ENCODE measurements at places on chromosomes 7 and 10. TPM values are rescaled to one million over a fixed set of nuclear protein-coding genes. Genes with fewer than 3 reads are reported as not detected.

The NYAP1 gene
- 0.15 TPM for total RNA-seq

The VIPR2 gene
- total RNA-seq: 0.08 TPM

The ATOH7 gene
- total RNA-seq: not detected

The TMEM196 gene
- not detected for total RNA-seq

The SFTPA1 gene
- total RNA-seq: not detected

The AKAP9 gene
- 30.3 TPM for total RNA-seq

The AS3MT gene
- total RNA-seq: 0.13 TPM

The ZWINT gene
- 119 TPM for total RNA-seq

The CYP2C18 gene
- not detected for total RNA-seq

The FHIP2A gene
- 19.8 TPM for total RNA-seq

The CUTC gene
- total RNA-seq: 31.2 TPM

The CPA2 gene
- not detected for total RNA-seq

The INTS15 gene
- 38.2 TPM for total RNA-seq

The PODXL gene
- 1.1 TPM for total RNA-seq

The PLPP4 gene
- not detected for total RNA-seq

The UMAD1 gene
- 14.2 TPM for total RNA-seq

The AGR2 gene
- total RNA-seq: not detected

The MYPN gene
- not detected for total RNA-seq

The COPS6 gene
- 111 TPM for total RNA-seq

The SLC26A4 gene
- total RNA-seq: 4.5 TPM

The C10orf67 gene
- not detected for total RNA-seq

The EPHB4 gene
- total RNA-seq: 2.9 TPM

The MINDY4 gene
- total RNA-seq: 2.6 TPM

The VWA2 gene
- total RNA-seq: not detected

The SPAG6 gene
- not detected for total RNA-seq

The TAS2R41 gene
- not detected for total RNA-seq

The STYXL1 gene
- total RNA-seq: 36.0 TPM

The PWWP2B gene
- 3.8 TPM for total RNA-seq

The FFAR4 gene
- not detected for total RNA-seq

The MYL10 gene
- total RNA-seq: not detected

The PNLIPRP1 gene
- total RNA-seq: not detected

The LGI1 gene
- not detected for total RNA-seq

The IFIT1B gene
- not detected for total RNA-seq

The CRYGN gene
- not detected for total RNA-seq

The ZNF503 gene
- total RNA-seq: 0.36 TPM

The GPER1 gene
- not detected for total RNA-seq

The LIPF gene
- not detected for total RNA-seq

The OIT3 gene
- total RNA-seq: not detected

The FANK1 gene
- total RNA-seq: 0.25 TPM

The LLCFC1 gene
- not detected for total RNA-seq

The GHRHR gene
- not detected for total RNA-seq

The EPHB6 gene
- total RNA-seq: 5.6 TPM

The ASB10 gene
- total RNA-seq: not detected

The C10orf53 gene
- total RNA-seq: not detected

The NAT16 gene
- total RNA-seq: not detected

The HILPDA gene
- 49.9 TPM for total RNA-seq

The TBXAS1 gene
- total RNA-seq: 1.8 TPM

The GPR141 gene
- not detected for total RNA-seq

The AIFM2 gene
- 18.1 TPM for total RNA-seq

The LIPJ gene
- not detected for total RNA-seq

The TMEM229A gene
- not detected for total RNA-seq

The IMPDH1 gene
- 81.7 TPM for total RNA-seq

The PNLIPRP3 gene
- not detected for total RNA-seq

The MBL2 gene
- not detected for total RNA-seq
